Aorta (tissue), 5 donors: ENCODE measurements at places on chromosomes 2 and 18. TPM values are rescaled to one million over a fixed set of nuclear protein-coding genes. Genes with fewer than 3 reads are reported as not detected.

- no peak overlapping the region for H3K27ac ChIP-seq
- no peak overlapping the region for H3K4me3 ChIP-seq
- H3K27me3 ChIP-seq = no peaks in the 10 kb centered on the region
- peaks cover under 1% of the 10 kb centered on the region for H3K4me1 ChIP-seq
Measured at GRCh38 chr2:179612591-179613298, 248.7 kb downstream of the ZNF385B start.

- no peak overlapping the region for H3K4me3 ChIP-seq
- H3K27ac ChIP-seq = peak overlapping the region; percentile 81
- H3K36me3 ChIP-seq = peaks cover 3% of the 10 kb centered on the region
- no peaks in the 10 kb centered on the region for H3K27me3 ChIP-seq
Measured at GRCh38 chr2:150476809-150477302, 10.6 kb downstream of the RND3 start.

DNA sequence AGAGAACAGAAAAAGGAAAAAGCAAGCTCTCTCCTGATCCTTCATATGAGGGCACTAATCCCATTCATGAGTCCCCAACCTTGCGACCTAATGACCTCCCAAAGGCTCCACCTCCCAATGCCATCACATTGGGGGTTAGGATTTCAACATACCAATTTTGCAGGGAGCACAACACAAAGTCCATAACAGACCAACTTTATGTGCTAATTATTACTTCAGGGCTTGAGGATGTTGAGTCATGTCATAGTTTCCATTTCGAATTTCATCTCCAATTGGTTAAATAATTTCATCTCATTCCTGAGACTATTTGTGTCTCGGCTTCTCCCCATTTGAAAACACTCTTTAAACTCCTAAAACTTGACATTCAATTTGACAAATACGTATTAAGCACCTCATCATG is 69.9 kb upstream of the KLF7 start:
- H3K27ac ChIP-seq = no peak overlapping the region
- H3K4me1 ChIP-seq = no peaks in the 10 kb centered on the region
- DNase-seq = no peak
- H3K27me3 ChIP-seq = no peaks in the 10 kb centered on the region
- H3K4me3 ChIP-seq = no peak overlapping the region
- H3K36me3 ChIP-seq = no peaks in the 10 kb centered on the region

DNA sequence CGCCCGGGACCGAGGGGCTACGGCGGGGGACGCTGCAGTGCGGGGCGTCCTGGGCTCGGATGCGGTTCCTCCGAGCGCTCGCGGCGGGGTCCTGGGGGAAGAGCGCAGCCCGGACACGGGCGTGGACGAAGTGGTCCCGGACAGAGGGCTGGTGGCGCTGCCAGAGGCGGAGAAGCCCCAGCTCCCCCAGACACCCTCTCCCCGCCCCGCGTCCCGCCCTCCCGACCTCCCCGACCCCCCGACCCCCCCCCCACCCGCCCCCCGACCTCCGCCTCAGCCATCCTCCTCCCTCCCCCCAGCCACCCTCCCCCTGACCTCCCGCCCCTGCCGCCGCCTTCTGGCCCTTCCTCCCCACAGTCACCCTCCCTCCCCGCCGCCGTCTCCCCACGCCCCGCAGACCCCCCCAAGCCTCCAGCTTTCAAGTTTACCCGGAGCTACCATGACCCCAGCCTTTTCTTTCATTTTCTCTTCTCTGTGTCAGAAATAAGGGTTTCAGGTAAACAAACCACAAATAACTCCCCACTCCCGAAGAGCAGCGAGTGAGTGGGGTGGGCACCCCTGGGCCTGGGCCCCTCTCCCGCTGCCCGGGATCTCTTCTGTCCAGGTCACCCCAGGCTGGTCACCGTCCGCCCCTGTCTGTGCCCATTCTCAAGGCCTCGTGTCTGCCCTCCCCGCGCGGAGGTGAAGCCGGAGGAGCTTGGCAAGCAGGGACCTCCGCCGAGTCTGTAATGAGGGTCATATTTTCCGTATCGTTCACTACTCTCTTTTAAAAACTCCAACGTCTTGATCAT is 5.1 kb downstream of the NFATC1 start:
- peak; percentile 78 for DNase-seq
- no peak overlapping the region for H3K27ac ChIP-seq
- H3K36me3 ChIP-seq = no peaks in the 10 kb centered on the region
- no peaks in the 10 kb centered on the region for H3K27me3 ChIP-seq

- no peak for DNase-seq
- no peaks in the 10 kb centered on the region for H3K36me3 ChIP-seq
- no peak overlapping the region for H3K4me3 ChIP-seq
- no peak overlapping the region for H3K27ac ChIP-seq
- H3K27me3 ChIP-seq = no peaks in the 10 kb centered on the region
Measured at GRCh38 chr18:70246061-70246466, 40.6 kb upstream of the RTTN start.

DNA sequence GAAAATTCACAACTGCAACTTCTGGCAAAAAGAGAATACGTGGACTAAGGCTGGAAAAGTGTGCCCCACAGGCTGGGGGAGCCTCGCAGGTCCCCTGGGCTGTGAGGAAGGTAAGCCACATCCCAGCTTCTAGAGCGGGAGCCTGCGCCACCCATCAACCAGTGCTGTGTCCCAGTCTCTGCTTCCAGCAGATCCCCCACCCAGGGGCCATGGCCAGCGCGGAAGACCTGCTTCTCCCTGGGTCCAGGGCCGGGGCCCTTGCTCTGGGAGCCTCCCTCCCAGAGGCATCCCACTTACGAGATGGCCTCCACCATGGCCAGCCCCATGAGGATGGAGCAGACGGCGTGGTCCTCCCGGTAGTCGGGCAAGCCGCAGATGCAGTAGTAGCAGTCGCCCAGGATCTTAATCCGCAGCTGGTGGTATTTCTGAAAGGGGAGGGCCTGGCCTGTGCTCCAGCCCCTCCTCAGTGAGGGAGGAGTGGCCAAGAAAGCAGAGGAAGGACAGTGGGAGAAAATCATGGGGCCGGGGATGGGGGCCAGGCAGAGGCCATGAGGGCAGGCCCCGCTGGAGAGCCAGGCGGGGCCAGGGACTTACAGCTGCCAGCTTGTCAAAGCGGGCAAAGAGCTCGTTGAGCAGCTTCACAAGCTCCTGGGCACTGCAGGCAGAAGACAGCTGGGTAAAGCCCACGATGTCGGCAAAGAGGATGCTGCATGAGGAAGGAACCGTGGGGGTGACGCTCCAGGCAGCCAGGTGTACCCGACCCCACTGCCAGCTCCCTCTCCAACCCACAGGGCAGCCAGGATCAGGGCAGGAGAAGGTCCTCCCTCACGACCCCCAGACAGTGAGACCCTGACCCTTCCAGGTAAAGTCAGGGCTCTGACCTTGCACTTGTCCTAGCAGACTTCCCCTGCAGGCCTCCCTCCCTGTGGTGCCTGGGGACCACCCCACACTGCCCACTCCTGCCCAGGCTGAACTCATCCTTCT is 48.0 kb downstream of the CENPO start:
- peak; percentile 69 for DNase-seq
- no peaks in the 10 kb centered on the region for H3K4me1 ChIP-seq
- no peak overlapping the region for H3K27ac ChIP-seq
- H3K4me3 ChIP-seq = no peak overlapping the region
- H3K36me3 ChIP-seq = peaks cover 2% of the 10 kb centered on the region

The ZDBF2 gene
- 15.1 TPM for total RNA-seq

GRCh38 chr2:97707362-97708047 is 5.9 kb upstream of the ZAP70 start:
- no peaks in the 10 kb centered on the region for H3K36me3 ChIP-seq
- peak; percentile 66 for DNase-seq
- no peaks in the 10 kb centered on the region for H3K27me3 ChIP-seq
- H3K4me1 ChIP-seq = no peaks in the 10 kb centered on the region

- no peaks in the 10 kb centered on the region for H3K27me3 ChIP-seq
- H3K36me3 ChIP-seq = no peaks in the 10 kb centered on the region
- no peaks in the 10 kb centered on the region for H3K4me1 ChIP-seq
- H3K27ac ChIP-seq = no peak overlapping the region
- no peak overlapping the region for H3K4me3 ChIP-seq
- DNase-seq = no peak
Measured at GRCh38 chr2:186532891-186533290, 46.8 kb downstream of the ZC3H15 start.

The CHCHD5 gene
- 19.2 TPM for total RNA-seq

GRCh38 chr2:40395169-40396073 is 56.5 kb downstream of the SLC8A1 start:
- no peaks in the 10 kb centered on the region for H3K4me1 ChIP-seq
- DNase-seq = no peak
- H3K27me3 ChIP-seq = no peaks in the 10 kb centered on the region
- H3K36me3 ChIP-seq = no peaks in the 10 kb centered on the region
- no peak overlapping the region for H3K27ac ChIP-seq

DNA sequence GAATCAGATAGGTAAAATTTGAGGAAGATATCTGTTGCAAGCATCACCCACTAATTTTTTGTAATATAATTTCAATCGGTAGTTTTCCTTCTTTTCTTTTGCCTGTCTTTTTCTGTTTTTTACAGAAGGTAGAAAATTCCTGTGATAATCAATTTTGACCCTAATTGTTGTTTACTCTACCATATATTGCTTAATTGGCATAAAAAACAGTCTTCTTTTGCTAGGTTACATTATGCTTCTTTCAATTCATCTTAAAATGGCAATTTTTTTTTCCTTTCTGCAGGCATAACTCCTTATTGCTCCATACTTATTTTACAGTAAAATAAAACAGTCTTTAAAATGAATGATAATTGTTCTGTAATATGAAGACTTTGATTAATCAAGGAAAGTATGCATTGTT is 286.2 kb upstream of the LRP1B start:
- no peaks in the 10 kb centered on the region for H3K27me3 ChIP-seq
- no peaks in the 10 kb centered on the region for H3K4me1 ChIP-seq
- DNase-seq = no peak
- H3K27ac ChIP-seq = no peak overlapping the region
- no peak overlapping the region for H3K4me3 ChIP-seq
